GM23248 (cell line): ENCODE measurements at places on chromosomes 6 and 20.
A peak's percentile ranks its signal among the peaks of the same experiment; 100 is the strongest.

GRCh38 chr6:98945311-98946115, 2.2 kb downstream of the FBXL4 start:
- no peak for DNase-seq

DNA sequence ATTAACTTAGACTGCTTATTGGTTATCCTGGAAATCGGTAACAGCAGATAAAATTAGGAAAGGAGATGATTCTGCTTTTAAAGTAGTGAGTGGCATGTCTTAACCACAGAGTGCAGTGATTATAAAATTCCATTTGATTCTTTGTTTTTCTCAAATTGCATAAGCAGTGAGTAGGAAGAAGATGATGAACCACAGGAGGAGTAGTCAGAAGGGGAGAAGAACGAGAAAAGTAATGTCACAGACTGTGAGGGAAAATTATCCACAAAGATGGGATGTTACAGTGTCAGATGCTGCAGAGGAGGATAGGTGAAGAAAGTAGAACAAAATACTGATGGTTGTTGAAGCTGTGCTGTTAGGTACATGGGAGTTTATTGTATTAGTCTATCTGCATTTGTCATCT, 63.0 kb downstream of the ITCH start:
- DNase-seq: peak; percentile 56

DNA sequence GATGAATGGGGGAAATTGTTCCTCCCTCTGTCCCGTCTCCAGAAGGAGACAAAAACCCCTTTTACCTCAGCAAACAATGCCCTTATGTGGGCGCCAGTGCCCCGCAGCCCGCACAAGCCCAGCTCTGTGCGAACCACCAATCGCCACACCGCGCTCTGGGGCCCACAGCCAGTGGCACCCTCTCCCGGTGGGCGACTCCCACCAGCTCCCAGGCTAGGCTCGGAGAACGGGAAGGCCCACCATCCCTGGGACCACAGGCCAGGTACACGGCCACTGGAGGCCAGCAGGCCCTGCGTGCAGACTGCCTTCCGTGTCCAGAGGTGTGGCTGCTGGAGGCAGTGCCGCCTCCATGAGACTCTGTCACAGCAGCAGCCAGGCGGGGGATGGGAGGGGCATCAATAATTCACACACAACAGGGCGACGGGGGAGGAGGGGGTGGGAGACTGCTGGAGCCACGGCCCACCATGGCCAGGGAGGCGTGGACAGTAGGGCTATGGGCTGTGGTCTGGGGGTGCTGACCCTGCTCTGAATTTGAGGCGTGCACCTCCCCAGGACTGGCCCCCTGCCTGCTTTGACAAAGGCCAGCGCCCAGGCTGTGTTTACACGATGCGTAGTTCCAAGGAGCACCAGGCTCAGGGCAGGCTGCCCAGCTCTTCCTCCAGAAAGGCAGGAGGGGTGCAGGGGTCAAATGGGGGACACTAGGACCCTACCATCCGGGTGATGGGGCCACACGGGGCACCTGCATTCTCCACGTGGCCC, 105.7 kb downstream of the ASXL1 start:
- no peak for DNase-seq

- DNase-seq: no peak
Observed at GRCh38 chr6:154166140-154166539, 127.1 kb downstream of the OPRM1 start.

DNA sequence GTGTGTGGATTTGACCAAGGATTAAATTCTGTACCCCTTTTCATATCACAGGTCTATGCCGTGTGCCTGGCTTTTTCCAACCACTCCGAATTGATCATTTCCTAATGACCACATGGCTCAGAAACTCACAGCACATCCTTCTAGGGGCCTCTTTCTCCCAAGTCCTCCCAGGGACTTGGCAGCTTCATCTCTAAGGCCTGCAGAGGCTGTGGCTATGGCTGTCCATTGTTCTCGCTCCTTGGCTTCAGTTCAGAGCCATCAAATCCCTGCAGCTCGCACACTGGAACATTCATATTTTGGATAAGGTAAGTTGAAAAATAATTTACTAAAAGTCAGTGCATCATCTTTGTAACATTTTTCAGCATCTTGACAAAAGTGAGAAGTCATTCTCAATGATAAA, 497.2 kb upstream of the CDH4 start:
- DNase-seq: no peak

DNA sequence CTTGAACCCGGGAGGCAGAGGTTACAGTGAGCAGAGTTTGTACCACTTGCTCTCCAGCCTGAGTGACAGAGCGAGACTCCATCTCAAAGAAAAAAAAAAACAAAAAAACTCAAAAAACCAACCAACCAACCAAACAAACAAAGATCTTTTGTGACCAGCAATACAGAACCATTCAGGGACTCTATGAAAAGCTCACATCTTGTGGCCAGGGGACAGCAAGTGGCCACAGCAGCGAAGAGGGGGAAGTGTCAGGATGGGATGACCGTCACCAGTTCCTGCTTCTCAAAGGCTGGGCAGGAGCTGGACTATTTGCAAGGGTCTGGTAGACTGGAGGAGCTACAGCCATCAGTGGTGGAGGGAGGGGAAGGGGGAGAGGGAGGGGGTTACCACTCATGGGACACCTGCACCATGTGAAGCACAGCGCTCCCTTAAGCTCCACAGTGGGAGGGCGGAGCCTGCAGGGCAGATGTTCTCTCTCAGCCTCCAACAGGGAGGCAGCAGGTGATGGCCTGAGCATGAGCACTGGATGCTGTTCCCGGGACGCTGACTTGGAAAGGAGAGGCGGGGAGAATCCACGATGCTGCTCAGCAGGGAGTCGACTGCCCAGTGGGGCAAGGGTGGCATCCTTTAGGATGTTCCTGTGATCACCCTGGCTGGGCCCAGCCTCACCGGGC, 19.7 kb upstream of the ULBP3 start:
- no peak for DNase-seq

- DNase-seq: no peak
Observed at GRCh38 chr6:125662296-125662695, 87.1 kb upstream of the HEY2 start.

GRCh38 chr6:168948002-168948401, 305.6 kb downstream of the THBS2 start:
- no peak for DNase-seq

- peak; percentile 59 for DNase-seq
Observed at GRCh38 chr6:142744836-142745235, 200.1 kb downstream of the HIVEP2 start.

DNA sequence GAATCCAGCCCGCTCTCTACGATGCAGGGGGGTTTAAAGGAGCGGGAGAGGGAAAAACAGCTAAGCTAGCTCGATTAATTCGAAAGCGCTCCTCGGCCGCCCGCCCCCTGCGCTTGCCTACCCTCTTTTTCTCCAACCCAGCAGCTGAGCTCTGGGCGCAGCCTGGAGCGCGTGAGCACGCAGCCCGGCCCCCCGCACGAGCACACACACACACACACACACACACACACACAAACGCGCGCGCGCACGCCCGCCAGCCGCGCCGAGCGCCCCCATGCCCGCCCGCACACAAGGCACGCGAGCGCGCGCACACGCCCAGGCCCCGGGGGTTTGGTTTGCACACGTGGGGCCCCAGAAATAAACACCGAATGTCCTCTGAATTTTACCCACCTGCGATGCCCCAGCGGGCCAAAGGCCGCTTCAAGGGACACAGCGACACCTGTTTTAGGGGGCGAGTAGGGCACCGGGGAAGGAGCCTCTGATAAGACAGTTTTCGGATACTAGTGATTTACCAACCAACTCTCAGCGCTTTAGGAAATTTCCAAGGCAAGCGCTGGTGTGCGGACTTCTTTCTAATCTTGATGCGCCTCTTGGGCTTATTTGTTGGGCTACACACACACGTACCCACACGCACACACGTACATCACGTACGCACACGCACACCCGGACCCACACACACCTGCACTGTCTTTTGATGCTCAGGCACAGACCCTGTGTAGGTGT, 802 bp upstream of the NRN1 start:
- peak; percentile 72 for DNase-seq

DNA sequence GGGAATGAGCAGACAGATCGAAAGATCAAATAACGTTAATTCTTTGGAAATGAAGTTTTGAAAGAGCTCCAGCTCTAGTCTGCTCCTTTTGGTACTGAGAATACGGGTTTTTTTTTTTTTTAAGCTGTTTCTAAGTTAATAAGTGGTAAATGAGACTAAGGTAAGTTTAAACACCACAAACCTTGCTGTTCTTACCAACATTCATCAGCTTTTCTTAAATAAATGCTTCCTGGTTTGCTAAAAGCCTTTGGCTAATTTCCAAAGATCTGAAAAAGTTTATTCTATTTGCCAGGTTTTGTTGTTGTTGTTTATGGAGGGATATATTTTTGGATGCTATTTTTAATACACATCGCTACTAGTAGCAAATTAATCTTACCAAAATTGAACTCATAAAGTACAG, 55.1 kb upstream of the STXBP5 start:
- no peak for DNase-seq

- DNase-seq: peak; percentile 6
Observed at GRCh38 chr6:104404377-104404776, 455.3 kb downstream of the HACE1 start.

GRCh38 chr20:35121186-35121585, 25.9 kb downstream of the EDEM2 start:
- no peak for DNase-seq

DNA sequence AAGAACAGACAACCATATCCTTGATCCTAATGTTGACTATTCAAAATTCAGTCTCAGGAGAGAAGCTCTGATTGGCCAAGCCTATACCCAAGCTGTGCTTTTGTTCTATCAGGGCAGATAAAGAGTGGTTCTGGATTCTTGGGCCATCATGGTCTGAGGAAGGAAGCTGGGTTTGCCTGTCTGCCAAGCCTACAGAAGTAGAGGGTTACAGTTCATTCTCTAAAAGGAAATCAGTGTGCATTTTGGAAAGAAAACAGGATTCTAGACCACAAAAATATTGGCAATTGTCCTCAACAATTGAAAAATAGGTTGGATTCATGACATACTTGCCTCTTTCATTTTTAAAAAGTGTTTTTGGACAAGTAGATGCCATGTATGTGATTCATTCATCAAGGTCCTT, 145.4 kb upstream of the BMP2 start:
- no peak for DNase-seq

- no peak for DNase-seq
Observed at GRCh38 chr6:92945799-92946198, 473.6 kb downstream of the EPHA7 start.

GRCh38 chr20:56350842-56351241, 7.9 kb upstream of the FAM210B start:
- peak; percentile 75 for DNase-seq

GRCh38 chr6:42696526-42697267, 25.7 kb downstream of the PRPH2 start:
- DNase-seq: peak; percentile 90

DNA sequence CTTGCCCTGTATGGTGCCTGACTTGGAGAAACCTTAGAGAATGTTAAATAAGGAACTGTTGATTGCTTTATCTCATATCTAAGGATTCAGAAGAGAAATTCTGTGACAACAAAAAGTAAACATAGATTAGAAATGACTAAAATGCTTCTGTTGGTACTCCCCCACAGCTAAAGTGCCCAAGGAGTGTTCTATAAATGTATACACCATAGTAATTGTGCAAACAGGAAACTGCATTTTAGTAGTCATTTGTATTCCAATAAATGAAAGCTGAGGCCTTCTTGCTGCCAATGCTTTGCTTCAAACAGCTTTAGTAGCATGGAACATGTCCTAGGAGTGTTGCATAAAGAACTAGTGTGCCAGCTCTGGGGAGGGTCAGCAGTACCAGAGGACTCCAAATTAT, 343.7 kb upstream of the IRAK1BP1 start:
- DNase-seq: no peak

- DNase-seq: no peak
Observed at GRCh38 chr20:44106615-44107014, 80.4 kb downstream of the JPH2 start.
